ENCODE measurements at places on chromosomes 11 and 22.

GRCh38 chr22:25406510-25407210 lies 157.8 kb upstream of the GRK3 start:
- no peak for DNase-seq

GRCh38 chr11:126874276-126874675 lies 126.3 kb downstream of the KIRREL3 start:
- no peak for DNase-seq

DNA sequence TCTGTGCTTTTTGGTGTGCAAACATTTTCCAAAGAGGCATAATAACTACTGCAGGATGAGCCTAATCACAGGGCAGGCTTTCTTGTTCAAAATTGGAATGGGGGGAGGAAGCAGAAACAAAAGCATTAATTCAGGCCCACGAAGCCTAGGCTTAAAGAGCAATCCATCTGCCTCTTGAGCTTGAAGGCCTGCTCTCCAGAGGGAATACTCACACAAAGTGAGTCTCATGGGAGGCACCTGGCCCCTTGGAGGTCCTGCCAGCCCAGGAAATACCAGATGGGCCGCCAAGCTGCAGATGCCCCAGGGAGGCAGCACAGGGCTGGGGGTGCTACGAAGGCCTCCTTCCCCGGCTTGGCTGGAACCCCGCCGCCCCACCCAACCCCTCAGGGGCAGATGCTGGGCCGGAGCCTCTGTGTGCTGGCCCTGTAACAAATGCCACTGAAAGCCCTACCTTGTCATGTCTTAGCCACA lies 39.3 kb upstream of the COMT start:
- no peak for DNase-seq

DNA sequence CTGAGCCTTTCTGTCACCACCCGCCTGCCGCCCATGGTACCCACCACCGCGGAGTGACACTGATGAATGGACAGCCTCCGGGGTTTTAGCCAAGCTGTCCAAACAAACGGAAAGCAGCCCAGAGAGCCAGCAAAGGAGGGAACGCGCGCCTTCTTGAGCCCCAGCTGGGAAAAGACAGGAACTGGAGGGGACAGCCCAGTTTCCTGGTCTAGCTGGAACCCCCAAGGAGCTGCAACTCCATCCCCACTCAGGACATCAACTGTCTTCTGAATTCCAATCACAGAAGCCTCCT lies 33.7 kb downstream of the SHISAL1 start:
- no peak for DNase-seq

DNA sequence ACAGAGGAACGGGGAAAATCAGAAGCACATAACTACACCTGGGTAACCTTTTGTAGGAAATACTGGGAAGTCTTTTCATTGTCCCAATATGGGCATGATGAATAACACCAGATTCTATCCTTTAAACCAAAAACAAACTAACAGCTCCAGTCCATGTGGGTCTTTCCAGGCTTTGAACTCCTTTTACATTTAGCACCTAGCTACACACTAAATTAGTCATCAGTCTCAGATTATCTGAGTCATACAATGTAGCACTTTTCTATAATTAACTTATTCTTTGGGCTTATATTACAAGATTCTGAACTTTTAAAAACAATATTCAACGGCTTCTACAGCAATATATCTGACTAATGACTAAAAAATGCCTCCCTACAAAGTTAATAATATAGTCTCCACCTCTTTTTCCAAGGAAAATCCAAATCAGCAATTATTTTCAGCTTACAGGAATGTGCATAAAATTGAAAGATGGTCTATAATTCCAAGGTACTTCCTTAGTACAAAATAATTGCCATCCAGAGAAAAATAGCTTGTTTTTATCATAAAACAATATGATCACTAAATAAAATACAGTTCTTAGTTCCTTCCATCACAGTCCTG lies 26.3 kb downstream of the STK33 start:
- DNase-seq: no peak

GRCh38 chr11:63611395-63611747 lies 2.9 kb downstream of the PLAAT3 start:
- no peak for DNase-seq

- no peak for DNase-seq
Observed at GRCh38 chr11:72707032-72707431, 32.8 kb upstream of the PDE2A start.

DNA sequence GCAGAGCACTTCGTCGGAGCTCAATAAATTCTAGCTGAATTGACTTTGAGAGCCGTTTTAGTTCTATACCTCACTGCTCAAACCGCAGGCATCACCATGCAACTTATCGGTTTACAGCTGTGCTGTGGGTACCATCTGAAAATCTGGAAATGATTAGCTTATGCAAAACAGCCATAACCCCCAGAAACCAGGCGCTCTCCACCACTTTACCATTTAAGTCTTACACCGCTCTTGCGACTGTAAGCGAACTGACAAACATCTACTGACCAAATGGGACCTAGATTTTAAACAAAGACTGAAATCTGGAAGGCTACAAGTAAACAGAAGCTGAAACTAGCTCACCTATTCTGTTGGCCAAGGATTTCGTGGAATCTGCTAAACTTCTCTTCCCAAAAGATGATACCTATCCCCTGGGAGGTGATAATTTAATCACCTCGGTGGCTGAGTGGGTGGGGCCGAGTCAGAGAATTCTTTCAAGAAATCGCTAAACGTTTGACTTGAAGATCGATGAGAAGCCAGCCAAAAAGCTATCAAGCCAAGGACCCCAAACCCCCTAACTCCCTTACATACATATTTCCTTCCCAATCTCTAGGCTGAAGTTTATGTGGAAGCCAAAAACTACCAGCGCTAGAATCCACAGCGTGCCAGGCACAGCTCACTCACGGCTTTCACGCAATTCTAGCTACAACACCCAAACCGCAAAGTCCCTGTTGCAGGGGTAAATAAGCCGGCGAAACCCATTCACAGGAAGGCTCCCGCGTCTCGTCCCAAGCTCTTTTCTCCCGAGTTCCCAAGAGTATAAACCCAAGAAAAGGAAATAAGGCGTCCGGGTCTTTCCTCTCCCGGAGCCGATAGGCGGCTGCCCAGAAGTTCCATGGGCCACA lies 644 bp downstream of the SPTY2D1 start:
- DNase-seq: no peak

GRCh38 chr22:37501610-37502341 lies 15.6 kb upstream of the MFNG start:
- no peak for DNase-seq

Measured in iPS DF 19.7 (cell line).